HuH-7 (cell line): ENCODE measurements at places on chromosomes 2 and 18.

DNA sequence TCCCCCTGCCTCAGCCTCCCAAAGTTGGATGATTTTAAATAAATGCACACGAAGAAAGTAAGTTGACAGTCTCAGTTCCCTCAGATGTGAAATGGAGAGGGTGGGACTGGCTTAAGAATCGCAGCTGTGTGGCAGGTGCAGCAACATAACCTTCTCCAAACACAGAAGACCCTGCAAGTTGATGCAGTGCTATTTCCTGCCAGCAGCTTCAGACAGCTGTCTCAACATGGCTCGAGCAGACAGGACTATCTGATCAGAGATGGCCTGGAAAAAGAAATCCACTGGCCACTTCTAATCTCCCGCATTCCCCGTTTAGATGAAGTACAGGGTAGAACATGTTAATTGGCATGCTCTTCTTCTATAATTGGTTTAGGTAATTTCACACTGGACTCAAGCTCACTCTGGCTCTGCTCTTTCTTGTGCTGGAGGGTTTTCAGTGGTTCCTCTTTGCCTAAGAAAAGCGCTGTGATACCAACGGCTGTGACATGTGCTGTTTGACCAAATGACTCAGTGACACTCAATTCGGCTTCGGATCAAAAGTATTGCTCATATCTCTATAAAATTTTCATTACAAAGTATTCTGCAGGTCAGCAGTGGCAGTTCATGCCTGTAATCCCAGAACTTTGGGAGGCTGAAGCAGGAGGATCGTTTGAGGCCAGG lies 40.2 kb downstream of the MYOM1 start:
- no peak for DNase-seq

GRCh38 chr2:194718881-194719280 lies 938.1 kb upstream of the SLC39A10 start:
- DNase-seq = no peak

- no peak for DNase-seq
Observed at GRCh38 chr2:222652491-222653255, 3.2 kb downstream of the FARSB start.

GRCh38 chr2:196677404-196677803 lies 37.9 kb downstream of the CCDC150 start:
- no peak for DNase-seq

DNA sequence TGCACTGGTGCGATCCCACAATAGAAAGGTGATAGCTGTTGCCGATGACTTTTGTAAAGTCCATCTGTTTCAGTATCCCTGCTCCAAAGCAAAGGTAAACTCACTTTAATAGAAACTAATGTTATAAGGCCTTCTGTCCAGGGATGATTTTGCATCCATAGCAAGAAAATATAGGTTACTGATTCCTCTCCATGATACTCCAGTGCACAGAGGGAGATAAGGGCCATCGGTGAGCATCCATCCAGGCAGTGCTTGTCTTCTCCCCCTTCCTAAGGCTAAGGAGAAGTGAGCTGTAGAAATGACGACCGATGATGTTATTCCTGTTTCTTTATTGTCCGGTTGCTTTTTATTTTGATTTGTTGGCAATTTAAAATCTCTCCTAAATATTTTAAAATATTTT lies 32.1 kb downstream of the COX7A2L start:
- DNase-seq = no peak

DNA sequence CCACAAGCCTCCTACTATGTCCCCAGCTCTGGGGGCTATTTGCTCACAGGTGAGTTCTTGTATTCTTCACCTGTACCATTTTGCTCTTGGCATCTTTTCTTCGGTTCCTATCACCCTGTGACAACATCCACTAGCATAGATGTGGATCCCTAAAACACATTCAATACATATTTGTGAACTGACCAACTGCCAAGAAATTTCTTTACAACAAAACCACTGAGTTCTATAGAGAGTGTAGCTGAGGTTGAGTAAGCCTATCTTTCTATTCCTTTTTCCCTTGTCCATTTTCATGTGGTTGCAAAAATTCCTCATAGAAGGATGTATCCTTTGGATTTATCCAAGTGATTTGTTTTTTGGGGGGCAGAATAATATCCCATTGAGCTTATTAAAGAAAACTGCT lies 192.7 kb upstream of the ITGA4 start:
- DNase-seq = no peak

DNA sequence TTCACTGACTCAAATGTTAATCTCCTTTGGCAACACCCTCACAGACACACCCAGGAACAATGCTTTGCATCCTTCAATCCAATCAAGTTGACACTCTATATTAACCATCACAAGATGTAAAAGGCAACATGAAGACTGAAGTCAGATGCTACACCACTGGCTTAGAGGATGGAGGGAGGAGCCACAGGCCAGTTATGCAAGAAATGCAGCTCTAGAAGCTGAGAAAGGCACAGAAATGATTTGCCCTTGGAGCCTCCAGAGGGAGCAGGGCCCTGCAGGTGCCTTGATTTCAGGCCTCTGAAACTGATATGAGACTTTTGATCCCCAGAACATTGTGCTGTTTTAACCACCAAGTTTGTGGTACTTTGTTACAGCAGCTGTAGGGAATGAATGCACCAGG lies 276.3 kb downstream of the KCNS3 start:
- no peak for DNase-seq

DNA sequence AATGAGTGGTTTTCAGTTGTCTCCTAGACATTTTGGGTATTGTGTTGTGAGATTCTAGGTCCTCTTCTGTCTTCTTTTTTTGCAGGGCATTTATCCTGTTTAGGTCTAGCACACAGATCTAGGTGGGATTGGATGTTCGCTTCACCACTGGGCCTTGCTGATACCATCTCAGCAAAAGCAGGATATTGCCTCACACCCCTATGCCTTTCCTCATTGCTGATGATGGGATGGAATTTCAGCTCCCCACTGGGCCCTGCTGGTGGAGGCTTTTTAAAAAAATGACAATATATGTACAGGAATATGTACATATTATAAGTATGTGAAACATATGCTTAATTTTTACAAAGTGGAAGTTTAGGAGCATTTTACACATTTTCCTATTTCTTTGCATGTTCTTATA lies 5.4 kb upstream of the TOGARAM2 start:
- no peak for DNase-seq

DNA sequence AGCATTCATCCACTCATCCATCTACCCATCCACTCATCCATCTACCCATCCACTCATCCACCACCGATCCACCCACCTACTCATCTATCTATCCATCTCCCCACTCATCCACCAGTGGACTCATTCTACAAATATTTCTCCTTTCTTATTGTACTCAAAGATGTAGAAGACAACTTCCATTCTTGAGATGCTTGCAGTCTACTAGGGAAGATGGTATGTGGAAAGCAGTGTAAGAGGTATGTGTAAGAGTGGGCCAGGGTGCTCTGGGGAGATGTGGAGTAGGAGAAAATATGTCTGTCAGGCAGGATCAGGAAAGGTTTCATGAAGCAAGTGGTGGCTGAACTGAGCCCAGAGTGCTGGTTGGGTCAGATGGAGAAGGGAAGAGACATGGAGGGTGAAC lies 150.8 kb downstream of the CELF4 start:
- no peak for DNase-seq

GRCh38 chr18:77001041-77001440 lies 131.5 kb downstream of the MBP start:
- DNase-seq = no peak

DNA sequence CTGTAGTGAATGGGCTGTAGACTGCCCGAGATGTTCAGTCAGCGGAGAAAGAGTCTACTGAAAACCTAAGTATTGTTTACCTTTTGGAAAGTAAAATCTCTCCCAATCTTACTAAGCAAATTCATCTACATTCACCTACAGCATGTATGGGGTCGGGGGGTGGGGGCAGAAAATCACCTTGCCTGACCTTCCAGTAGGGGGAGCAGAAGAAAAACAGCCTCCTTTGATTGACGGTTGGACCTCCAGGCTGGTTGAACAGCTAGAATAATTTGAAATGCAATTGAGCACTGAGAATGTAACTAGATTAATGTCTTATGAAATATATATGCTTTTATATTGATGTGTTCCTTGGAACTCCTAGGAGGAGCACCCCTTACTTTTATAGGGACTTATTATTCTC lies 10.0 kb downstream of the LRATD1 start:
- DNase-seq = no peak

DNA sequence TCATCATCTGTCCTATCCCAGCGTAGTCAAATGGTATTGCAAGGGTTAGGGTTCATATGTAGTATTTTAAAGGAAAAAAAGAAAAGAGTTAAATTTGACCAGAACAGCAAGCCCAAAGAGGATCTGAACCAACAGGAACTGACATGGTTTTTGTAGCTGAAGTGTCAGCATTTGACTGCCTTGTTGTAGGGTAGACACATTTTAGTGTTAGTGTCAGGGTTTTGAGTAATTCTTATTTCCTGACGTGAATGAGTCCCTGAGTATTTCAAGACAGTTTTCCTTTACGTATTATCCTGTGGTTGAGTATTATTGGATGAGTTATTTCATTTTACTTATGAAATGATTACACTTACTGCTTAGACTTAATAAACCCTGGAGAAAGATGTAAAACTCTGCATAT lies 173.3 kb upstream of the ZEB2 start:
- DNase-seq = no peak
